ENCODE measurements at places on chromosomes 5 and 9.

DNA sequence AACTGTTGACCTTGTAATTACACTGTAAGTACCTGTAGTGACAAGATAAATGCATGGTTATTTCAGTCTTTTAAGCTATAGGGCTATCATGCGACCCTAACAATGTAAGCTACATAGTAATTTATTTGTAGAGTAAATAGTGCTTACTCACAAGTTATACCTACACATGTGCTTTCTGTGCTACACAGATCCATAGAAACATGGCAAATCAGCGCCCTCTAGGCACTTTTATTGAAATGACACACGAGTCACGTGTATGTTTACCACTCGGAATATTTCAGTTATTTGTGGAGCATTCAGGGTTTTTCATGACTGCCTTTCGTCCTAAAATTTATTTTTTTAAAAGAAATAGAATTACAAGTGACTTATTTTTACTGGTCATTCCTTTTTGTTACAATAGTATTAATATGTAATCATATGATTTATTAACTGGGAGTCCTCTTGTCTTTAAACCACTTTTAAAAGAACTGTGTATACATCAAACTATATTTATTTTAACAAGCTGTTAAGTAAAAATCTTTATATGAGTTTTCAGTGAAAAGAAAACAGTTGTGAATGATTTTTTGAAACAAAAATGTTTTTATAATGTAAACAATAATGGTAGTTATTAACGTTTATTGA, 1242.3 kb upstream of the WWC1 start:
- no peak for DNase-seq

GRCh38 chr5:155765715-155766114, 561.2 kb upstream of the SGCD start:
- DNase-seq = no peak

DNA sequence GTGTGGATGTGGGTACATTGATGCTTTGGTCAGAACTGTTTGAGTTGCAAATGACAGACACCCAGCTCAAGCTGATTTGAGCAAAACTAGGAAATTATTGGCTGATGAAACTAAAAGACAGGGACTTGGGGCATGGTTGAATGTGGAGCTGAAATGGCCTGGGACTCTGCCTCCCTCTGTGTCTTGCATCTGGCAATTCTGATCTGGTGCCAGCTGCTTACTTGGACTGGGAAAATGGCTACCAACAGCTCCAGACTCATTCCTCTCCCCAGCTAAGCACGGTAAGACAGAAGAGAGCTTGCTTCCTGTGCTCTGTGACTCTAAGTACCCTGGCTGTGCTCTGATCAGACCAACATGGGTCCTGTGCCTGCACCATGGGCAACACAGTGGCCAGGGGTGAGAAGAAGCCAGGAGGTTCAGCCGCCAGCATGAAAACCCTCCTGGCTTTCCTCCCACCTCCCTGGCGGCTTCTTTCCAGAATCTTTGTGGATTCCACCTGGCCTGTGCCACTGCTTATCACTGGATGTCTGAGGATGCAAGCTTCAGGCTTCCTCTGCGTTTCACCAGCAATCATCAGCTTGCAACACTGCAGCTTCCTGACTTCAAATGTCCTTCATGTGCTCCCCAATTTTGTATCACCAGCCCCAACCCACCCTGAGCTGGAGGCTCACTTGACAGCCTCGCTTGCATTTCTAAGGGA, 44.1 kb downstream of the C5orf15 start:
- DNase-seq = no peak

GRCh38 chr5:42982107-42982622, 58.0 kb downstream of the ANXA2R start:
- DNase-seq = no peak

DNA sequence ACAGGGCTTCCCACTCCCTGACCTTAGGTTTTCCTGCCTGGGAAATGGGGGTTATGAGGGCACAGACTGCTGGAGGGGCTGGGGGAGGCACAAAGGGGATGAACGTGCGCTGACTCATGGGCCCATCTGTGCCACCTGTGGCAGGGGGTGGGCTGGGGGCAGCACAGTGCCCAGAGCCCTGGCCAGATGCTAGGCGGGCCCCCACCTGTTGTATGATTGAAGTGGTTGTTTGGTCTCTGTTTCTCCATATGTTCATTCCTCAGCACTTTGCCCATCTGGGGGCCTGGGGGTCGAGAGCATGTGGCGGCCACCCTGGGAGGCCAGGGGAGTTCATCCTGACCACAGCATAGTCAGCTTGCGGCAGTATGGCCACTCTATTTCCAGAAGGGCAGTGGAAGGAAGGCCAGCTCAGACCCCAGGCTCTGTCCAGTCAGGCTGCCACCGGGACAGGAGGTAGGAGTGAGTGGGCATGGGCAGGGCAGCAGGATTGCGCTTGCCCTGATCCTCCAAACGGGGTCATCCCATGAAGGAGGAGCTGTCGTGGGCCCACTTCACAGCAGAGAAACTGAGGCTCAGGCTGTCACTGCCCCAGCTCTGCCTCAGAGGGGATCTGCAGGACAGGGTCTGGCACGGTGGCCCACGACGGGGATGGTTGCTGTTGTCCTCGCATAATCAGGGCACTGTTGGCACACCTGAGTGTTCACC, 841 bp upstream of the NINJ1 start:
- no peak for DNase-seq

DNA sequence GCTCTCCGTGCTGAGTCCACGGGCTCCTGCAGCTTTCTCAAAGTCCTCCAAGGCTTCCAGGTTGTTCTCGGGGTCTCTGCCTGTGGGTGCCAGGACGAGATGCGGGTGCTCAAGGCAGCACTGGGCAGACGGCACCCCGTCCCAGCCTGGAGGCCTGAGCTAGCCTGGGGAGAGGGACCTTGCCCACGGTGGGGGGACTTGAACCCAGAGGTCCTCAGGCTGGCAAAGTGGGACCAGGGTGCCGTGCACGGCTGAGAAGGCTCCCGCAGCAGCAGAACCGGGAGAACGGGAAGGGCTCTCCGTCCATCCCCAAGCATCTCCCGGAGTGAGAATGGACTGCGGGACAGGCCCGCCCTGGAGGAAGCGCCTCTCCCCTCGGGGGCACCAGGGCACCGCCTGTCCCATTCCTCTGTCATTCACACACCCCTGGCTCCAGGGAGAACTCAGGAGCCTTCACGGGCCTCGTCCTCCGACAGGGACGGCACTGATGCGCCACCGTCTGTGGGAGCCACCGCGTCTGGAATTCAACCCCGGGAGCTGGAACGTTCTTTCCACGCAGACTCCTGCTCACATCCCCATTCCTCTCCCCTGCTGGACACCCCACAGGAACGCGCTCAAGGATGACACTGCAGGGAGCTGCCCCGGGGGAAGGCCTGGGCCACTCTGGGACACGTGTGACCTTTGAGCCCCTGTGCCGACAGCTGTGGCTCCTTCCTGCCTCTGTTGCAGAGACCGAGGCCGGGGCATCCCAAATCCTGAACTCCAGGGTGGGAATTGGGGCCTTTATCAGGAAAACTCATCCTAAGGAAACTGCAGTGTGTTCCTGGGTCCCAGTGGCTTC, 16.3 kb upstream of the OBP2B start:
- DNase-seq = no peak

- DNase-seq = no peak
Measured at GRCh38 chr9:125963932-125964331, 216.8 kb downstream of the PBX3 start.

DNA sequence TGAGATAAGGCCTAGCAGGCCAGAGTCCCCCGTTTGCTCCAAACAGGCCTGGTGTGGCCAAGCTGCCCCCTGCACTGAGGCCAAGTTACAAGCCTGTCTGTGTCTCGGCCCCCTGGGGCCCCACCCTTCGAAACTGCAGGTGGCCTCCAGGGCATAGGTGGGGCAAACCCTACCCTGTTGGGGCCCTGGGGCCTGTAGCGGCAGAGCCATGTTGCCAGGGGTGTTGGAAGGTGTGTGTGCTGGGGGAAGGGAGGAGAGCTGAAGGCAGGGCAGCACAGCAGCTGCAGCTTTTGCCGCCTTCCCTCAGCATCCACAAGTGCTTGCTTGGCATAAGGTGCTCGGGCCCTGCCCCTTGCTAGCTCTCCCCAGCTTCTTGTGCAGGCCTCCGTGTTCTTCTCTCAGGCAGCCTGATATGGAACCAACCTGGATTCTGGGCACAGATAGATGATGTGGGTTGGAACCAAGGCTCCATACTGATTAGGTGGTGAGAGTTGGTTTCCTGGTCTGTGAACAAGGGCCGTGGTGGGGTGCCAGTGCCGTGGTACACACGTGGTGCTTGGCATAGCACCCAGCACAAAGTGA, 12.7 kb downstream of the IRF1 start:
- no peak for DNase-seq

GRCh38 chr5:164431634-164432304, 926.4 kb downstream of the MAT2B start:
- no peak for DNase-seq

GRCh38 chr5:82446809-82447208, 168.7 kb upstream of the RPS23 start:
- no peak for DNase-seq

- no peak for DNase-seq
Measured at GRCh38 chr5:9156282-9156681, 389.6 kb downstream of the SEMA5A start.

- DNase-seq = no peak
Measured at GRCh38 chr5:40549616-40550015, 130.1 kb upstream of the PTGER4 start.

DNA sequence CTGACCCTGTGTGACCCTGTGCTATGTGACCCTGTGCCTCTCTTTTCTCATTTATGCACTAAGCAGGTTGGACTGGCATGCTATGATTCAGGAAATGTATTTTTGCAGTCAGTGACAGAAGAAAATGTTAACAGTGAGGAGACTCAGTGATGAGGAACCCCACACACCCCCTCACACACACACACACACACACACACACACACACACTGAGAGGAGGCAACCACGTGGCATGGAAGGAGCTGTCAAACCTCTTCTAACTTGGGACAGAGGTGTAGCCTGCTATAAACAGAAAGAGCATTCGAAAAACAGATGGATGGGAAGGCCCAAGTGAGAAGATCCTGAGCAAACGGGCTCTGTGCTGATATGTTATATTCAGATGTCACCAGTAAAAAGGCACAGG, 57.9 kb upstream of the GRIA1 start:
- DNase-seq = no peak

DNA sequence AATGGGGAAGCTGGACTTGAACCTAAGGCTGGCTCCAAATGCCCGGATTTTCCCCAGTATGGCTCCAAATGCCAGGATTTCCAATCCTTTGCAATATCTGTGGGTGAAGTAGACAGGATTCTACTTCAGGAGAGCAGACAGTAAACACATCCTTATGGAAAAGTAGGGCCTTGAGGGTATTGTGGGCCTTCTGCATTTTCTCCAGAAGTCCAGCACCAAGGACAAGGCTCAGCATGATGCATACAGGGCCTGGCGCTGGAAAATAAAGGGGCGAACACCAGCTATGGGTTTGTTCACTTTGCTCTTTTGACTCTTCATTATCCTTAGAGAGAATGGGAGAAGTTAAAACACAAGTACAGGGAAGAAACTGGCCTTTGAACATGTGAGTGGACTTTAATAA, 347.5 kb downstream of the SEMA5A start:
- no peak for DNase-seq

- DNase-seq = no peak
Measured at GRCh38 chr9:131668057-131668438, 71.8 kb downstream of the RAPGEF1 start.

DNA sequence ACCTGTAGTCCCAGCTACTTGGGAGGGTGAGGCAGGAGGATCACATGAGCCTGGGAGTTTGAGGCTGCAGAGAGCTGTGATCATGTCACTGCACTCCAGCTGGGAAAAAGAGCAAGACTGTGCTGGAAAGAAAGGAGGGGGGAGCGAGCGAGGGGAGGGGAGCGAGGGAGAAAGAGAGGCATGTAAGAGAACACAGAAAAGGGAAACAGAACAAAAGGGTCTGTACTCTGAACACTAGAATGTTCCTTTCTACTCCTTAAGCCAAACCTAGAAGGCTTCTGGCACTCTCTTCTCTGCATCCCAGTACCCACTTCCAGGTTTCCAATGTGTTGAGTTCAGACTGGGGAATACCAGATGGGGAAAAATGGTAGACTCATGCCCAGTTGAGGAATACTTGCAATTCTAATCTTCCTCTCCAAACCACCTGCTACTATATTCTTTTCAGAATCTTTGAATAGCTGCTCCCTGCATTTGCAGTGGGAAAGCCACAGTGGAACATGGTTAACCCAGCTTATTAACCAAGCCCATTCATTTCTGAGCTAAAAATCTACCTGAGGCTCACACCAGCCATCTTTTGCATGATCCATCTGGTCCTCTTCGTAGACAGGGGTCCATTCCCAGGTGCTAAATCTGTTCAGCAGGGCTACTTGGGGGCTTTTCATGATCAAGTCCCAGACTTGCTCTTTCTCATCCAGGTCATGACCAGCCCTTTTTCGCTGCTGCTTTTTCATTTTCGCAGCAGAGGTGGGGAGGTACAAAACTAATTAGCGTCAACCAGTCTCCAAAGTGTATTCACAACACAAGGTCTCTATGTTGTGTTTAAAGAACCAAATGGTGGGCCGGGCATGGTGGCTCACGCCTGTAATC, 34.9 kb downstream of the SEMA4D start:
- no peak for DNase-seq

DNA sequence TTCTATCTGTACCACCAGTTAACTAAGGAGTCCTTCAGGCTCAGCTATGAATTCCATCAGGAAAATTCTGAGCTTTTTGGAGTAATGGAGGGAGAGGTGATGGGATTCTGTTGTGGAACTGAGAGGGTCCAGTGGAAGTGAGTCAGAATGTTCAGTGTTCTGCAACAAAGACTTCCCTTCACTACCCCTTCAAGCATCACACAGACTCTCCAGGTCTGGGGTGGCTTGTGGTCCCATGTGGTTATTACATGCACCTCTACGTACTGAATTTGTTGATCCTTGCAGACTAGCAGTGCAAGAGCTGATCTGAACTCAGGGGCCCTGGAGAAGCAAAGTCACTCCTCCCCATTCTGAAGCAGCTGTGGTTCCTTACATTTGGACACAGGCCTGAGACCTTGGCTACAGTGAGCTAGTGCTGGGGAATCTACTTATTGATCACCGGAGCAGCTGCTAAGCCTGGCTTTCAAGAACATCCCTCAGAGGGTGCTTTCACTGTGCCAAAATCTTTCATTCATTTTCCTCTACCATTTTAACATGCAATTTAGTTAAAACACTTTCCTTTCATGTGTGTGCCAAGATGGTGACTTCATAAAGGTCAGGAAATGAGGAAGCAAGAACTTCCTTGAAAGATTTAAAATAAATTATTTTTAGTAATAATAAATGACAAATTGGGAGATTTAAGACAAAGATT, 75.0 kb upstream of the TNC start:
- DNase-seq = no peak

DNA sequence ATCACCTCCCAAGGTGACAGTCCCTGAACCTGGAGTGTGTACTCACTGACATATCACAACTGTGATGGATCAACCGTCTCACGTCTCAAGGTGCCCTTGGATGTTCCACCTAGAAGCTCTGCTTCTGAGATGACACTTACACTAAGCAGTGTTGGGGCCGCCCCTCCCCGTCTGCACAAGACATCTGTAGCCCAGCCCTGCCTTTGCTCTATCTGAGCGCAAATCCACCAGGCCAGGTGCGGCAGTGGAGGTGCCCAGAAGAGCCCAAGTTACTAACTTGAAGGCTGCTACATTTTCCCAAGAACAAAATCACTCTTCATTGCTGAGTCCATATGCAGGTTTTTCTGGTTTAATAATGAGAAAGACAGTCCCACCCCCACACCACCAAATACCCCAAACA, 148.3 kb downstream of the FSTL4 start:
- DNase-seq = no peak

GRCh38 chr5:150618588-150619281, 21.7 kb upstream of the SYNPO start:
- no peak for DNase-seq
